T-helper 1 cell treated with Interleukin-12 subunit alpha and Interleukin-12 subunit beta and Interleukin-4 antibody, amounts not matched to agents 30 ng/mL and 1 ng/mL, for 36 hours (primary cell): ENCODE measurements at places on chromosomes 1 and 21. TPM values are rescaled to one million over a fixed set of nuclear protein-coding genes. Genes with fewer than 3 reads are reported as not detected.

OR10Z1 gene
- not detected in 2 replicates for total RNA-seq

C1orf53 gene
- 0.39 and 0.78 TPM in 2 replicates for total RNA-seq

TMEM82 gene
- total RNA-seq, result not detected in 2 replicates

CCDC185 gene
- total RNA-seq, result not detected in 2 replicates

SERPINC1 gene
- total RNA-seq, result 0.49 TPM in 1 of 2 replicates, not detected in the other
